Chondrocyte (in vitro differentiated cells): ENCODE measurements at places on chromosomes 5 and 9.

DNA sequence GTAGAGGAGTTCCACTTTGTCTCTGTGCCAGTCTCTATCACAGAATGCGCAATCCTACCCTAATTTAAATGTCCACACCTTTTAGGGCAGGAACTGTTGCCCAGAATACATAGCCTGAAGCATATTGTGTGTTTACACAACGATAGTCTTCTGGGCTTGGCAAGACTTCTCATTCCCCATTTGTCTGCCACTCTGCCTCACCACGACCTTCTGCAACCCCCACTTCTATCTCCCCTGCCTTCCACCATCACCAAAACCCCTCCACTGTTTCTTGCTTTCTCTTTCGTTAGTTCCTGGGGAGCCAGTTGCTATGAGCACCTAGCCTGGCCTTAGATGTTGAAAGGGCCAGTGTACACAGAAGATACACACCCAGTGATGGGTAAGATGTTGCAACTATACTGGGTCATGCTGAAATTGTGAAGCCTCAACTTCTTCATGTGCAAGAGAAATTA is 883 bp upstream of the RNF145 start:
- H3K27me3 ChIP-seq: no peaks in the 10 kb centered on the region
- H3K36me3 ChIP-seq: no peaks in the 10 kb centered on the region
- peak overlapping the region; percentile 3 for H3K27ac ChIP-seq
- peaks cover 34% of the 10 kb centered on the region for H3K4me1 ChIP-seq

DNA sequence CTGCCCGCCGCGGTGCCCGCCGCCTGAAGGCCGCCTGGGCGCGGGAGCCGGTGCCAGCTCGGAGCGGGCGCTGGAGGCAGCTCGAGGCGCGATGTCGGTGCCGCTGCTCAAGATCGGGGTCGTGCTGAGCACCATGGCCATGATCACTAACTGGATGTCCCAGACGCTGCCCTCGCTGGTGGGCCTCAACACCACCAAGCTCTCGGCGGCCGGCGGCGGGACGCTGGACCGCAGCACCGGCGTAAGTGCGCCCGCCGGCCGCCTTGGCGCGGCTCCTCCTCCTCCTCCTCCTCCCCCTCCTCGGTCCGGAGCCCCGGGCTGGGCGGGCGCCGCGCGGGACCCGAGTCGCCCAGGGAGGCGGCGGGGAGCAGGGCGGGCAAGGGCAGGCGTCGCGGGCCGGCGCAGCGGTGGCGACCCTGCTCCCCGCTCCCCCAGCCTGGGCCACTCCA is 455 bp downstream of the OLFM1 start:
- H3K4me3 ChIP-seq: no peak overlapping the region
- peaks cover 6% of the 10 kb centered on the region for H3K4me1 ChIP-seq
- H3K27ac ChIP-seq: no peak overlapping the region
- DNase-seq: peak; percentile 69
- peaks cover 54% of the 10 kb centered on the region for H3K27me3 ChIP-seq

- no peaks in the 10 kb centered on the region for H3K36me3 ChIP-seq
- H3K27ac ChIP-seq: no peak overlapping the region
- H3K4me1 ChIP-seq: peaks cover under 1% of the 10 kb centered on the region
Observed at GRCh38 chr5:146528236-146528635, 12.2 kb upstream of the GPR151 start.

DNA sequence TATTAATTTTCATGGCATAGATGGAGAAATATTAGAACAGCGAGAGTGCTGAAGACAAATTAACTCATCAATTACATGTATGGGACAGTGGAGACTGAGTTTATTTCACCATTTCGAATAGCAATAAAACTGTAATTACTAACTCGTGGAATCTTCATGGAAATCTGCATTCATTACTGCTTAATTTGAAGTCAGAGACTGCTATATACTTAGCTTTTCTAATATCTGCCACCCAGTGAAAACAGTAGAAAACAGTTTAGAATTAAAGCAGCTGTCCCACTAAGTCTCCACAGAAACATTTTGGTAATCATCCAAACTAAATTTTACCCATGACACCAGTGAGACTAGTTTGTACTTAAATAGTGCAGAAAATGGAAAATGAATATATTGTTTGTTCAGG is 56.8 kb downstream of the IZUMO3 start:
- H3K27ac ChIP-seq: no peak overlapping the region
- DNase-seq: no peak
- H3K27me3 ChIP-seq: no peaks in the 10 kb centered on the region
- H3K4me3 ChIP-seq: no peak overlapping the region
- H3K36me3 ChIP-seq: no peaks in the 10 kb centered on the region

- no peak overlapping the region for H3K27ac ChIP-seq
- no peak for DNase-seq
- H3K4me3 ChIP-seq: no peak overlapping the region
- H3K4me1 ChIP-seq: no peaks in the 10 kb centered on the region
- no peaks in the 10 kb centered on the region for H3K36me3 ChIP-seq
- H3K27me3 ChIP-seq: peaks cover 21% of the 10 kb centered on the region
Observed at GRCh38 chr5:114419959-114420358, 58.1 kb downstream of the KCNN2 start.

DNA sequence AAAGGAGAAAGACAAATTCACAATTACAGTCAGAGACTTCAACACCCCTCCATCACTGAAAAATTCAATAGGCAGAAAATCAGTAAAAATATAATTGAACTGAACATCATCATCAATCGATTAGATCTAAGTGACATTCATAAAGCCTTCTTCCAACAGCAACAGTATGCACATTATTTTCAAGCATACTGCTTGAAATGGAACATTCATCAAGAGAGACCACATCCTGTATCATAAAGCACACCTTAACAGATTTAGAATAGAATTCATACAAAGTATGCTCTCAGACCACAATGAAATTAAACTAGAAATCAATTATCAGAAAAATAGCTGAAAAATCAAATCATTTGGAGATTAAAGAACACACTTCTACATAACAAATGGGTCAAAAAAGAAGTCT is 39.1 kb downstream of the ERMP1 start:
- peaks cover 2% of the 10 kb centered on the region for H3K36me3 ChIP-seq
- H3K4me3 ChIP-seq: no peak overlapping the region
- no peak for DNase-seq
- H3K27ac ChIP-seq: no peak overlapping the region

- no peak overlapping the region for H3K27ac ChIP-seq
- no peaks in the 10 kb centered on the region for H3K4me1 ChIP-seq
- H3K4me3 ChIP-seq: no peak overlapping the region
- H3K27me3 ChIP-seq: no peaks in the 10 kb centered on the region
Observed at GRCh38 chr5:168346417-168346816, 55.0 kb downstream of the WWC1 start.

DNA sequence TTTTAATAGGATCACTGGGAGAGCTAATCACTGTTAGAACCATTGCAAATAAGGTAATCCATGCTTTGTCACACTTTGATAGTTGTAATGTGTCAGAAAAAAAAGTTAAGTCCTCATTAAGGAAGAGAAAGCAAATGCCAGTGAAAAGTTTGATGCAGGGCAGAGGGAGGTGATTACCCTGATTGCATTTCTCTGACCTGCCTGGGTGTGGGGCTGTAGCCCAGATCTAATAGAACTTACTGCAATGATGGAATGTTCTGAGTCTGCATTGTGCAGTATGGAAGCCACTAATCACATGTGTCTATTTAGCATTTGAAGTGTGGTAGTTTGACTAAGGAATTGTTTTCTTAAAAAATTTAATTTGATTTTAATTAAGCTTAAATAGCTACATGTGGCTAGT is 202.7 kb downstream of the ATP10B start:
- no peaks in the 10 kb centered on the region for H3K27me3 ChIP-seq
- no peak for DNase-seq
- H3K4me1 ChIP-seq: no peaks in the 10 kb centered on the region
- no peak overlapping the region for H3K27ac ChIP-seq
- no peak overlapping the region for H3K4me3 ChIP-seq
- H3K36me3 ChIP-seq: no peaks in the 10 kb centered on the region
